ENCODE measurements at places on chromosomes 12 and 14.

DNA sequence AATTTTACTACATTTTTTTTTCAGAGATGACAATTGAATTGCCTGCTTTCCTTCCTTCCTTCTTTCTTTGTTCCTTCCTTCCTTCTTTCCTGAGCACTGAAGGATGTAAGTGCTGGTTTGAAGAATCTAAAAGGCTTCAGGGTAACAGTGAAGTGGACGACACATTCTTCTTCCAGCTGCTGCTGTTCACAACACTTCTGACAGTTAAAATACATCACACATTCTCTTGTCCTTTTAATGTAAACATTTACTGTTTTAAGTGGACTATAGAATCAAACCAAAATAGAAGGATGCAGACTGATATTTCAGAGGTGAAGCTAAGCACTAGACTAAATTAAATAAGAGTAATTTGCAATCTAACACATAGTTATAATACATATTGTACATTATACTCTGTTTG, 151.5 kb downstream of the MSRB3 start:
- DNase-seq = no peak

DNA sequence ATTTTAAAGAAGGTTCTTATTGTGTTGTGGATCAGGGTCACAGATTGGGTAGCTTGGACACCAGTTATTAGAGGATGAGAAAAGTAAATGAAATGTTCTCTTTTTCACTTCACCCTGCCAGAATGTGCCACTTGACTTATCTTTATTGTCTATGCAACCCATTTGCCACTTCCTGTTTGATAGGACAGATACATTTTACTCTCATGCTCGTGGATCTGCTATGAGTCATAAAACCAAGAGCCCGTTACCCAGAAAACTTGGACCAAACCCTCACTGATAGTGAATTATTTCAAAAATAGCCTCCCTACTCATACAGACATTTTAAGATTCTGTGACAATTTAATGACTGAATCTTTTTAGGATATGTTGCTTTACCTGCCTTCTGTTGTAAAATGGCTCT, 1.8 kb downstream of the ISCA2 start:
- no peak for DNase-seq

GRCh38 chr14:23294734-23295561, 7.7 kb downstream of the PPP1R3E start:
- DNase-seq = peak; percentile 70

DNA sequence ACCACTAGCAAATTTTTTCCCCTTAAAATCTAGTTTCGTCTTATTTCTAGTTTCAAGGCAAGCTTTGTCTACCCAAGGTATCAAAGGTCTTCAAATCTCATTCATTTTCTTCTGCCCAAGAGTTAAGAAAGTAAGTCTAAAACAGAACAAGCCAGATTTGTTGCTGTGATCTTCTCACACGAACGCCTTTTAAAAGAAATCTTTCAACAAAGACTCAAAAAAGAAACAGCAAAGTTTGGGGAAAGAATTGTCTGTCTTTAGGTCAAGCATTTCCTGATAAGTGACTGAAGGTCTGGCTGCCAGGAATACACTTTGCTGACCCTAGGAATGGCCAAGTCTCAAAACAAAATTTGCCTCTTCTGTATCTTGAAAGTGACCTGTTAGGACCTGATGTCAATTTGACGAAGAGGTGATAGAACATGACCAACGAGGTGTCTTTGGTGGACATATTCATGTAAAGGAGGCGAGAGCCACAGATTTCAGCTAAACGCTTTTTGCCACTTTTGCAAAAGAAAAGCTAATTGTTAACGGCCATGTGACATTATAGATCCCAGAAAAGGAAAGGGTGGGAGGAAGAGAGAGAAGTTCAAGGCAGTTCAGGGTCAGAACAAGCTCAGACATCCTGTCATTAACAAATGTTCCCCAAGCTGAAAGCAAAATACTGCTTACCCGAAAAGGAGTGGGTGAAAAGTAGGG, 1.7 kb downstream of the CDK17 start:
- DNase-seq = no peak

DNA sequence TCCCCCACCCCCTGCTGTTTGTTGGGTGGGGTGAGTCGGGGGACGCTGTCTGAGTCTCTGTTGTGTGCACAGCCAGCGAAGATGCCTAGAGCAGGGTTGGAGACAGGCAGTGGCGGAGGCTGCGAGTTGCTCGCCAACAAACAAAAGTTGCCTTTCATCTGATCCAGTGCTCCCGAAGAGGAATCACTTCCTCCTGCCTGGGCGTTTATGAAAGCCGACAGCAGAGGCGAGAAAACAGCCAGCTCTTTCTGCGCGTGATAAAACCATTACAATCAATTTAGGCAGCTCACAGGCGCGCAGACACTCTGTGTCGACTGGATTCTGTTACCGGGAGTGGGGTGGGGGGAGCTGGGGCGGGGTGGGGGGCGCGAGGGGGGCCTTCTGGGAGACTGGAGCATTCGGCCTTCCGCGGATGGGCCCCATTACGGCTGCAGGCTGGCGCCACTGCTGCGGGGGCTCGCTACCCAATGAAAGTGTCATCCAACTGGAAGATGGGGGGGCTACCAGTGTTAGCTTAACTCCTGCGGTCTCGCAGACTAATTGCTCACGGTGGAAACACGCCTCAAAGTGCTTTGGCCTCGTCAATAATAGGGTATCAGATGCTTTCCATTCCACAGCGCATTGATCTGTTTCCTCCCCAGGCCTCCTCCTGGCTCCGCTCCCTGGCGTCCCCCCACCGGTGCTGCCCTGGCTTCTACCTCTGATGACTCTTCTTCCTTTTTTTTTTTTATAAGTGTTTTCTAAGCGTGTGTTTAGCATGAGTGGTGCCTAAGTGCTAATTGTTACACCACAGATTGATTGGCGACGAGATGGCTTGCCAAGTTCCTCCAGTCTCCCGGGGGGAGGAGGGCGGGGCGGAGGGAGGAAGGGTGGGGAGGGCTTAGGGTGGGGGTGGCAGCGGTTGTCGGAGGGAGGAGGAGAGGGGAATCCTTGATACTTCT, 678.4 kb downstream of the MED13L start:
- peak; percentile 51 for DNase-seq

DNA sequence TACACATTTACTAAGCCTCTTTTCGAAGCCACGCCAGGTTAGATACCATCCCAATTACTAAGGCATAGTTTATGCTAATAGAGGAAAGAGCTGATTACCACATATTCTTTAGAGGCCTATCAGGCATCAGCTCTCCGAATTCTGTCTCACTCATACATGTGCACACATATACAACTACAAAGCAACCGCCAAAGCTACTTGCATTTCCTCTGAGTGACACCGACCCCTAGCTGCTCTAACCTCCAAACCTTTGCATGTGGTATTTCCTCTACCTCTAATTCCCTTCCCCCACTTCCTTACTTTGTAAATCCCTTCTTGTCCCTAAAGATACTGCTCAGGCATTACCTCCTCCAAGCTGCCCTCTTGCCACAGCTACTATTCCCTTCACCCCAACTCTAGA, 107.2 kb downstream of the DUSP6 start:
- no peak for DNase-seq
